ENCODE measurements at places on chromosomes 11 and 22.

DNA sequence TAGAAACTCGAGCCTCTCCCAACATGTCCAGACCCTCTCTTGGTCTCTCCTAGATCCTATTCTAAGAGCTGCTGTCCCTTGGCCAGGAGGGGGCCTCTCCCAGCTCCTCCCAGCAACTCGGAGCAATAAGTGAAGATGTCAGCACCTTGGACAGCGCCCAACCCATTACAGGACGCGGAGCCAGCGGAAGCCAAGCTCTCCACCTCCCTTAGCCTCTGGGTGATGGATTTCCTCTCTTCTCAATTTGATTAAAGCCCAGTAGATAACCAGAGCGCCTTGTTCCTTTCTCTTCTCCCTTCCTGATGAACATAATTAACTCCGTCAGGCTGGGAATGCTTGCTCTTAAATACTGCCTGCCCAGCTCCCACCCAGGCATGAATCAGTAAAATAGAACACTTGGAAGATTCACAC, 26.2 kb upstream of the TPBGL start:
- peak; percentile 54 for DNase-seq

- peak; percentile 20 for DNase-seq
Observed at GRCh38 chr11:102478673-102479299, 26.2 kb upstream of the TMEM123 start.

DNA sequence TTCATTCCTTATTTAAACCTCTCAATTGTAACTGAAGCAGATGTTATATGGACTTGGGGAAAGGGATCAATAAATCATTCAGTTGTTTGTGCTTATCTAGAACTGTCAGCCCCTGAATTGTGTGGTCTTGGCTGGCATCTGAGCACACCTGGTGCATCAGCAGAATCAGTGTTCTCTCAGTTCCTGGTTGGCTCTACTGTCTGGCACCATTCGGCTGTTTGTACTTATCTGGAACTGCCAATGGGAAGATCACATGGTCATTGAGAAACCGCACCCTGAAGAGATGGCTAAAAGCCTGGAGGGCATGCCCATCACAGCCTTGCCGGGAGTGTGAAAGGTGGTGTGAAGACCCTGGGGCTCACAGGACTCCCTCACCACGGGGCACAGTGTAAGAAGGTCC, 37.1 kb upstream of the EHF start:
- DNase-seq, result no peak

DNA sequence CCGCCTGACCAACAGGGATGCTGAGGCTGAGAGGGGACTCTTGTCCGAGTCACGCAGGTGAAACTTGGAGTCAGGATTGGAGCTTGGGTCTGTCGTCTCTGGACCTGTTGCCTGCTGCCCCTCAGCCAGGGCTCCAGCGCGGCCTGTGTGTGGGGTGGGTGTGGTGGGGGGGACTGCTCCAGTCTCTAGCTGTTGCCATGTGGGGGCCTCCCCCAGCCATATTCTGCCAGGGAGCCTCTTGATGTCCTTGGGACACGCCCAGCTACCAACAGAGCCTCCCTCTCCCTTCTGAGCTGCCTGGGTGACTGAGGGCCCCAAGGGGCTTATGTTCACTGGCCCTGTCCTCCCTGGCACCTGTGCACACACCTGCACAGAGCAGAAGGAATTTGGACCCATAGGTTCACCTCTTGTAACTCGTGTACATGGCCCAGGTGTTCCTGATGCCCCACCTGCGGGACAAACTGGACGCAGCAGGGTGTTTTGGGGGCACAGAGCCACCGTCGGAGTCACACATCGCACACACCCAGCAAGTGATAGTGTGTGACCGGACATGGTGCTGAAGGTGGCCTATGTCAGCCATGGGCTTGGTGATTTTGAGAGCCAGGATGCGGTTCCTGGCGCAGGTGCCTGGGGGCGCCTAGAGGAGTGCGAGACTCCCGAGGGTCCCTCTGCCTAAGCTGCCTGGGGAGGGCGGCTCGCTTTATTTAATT, 252.3 kb downstream of the TBC1D22A start:
- no peak for DNase-seq

DNA sequence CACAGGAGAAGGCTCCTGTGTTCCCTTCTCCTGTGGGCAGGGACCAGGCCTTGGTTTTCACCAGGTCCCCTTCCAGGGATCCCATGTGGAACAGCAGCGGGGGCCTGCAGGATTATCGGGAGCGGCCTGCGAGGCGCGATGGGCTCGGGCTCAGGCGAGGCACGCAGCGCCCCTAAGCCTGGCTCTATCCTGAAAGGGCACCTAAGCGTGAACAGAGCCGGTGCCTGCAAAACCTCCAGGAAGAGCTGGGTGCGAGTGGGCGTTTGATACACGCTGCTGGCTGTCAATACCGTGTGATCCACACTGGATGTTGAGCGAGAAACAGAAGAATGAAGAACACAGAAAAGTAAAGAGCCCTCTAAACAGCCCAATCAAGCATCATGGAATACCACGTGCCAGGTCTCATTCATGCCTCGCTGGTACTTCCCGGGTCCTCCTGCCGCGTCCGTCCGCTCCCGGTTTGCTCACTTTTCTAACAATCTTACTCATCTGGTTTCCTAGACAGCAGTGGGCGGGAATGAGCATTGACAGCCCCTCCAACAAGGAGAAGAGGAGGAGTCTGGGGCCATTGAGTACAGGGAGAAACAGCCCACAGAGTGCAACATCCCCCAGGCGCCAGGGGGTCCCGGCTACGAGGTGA, 12.5 kb downstream of the OSBPL5 start:
- DNase-seq, result no peak

- DNase-seq, result no peak
Observed at GRCh38 chr11:97079244-97079643, 689.4 kb downstream of the JRKL start.

- DNase-seq, result no peak
Observed at GRCh38 chr11:134558916-134559601, 147.0 kb upstream of the B3GAT1 start.
